Heart left ventricle (tissue), 16 donors: ENCODE measurements at places on chromosomes 2 and 18. TPM values are rescaled to one million over a fixed set of nuclear protein-coding genes. Genes with fewer than 3 reads are reported as not detected.

DNA sequence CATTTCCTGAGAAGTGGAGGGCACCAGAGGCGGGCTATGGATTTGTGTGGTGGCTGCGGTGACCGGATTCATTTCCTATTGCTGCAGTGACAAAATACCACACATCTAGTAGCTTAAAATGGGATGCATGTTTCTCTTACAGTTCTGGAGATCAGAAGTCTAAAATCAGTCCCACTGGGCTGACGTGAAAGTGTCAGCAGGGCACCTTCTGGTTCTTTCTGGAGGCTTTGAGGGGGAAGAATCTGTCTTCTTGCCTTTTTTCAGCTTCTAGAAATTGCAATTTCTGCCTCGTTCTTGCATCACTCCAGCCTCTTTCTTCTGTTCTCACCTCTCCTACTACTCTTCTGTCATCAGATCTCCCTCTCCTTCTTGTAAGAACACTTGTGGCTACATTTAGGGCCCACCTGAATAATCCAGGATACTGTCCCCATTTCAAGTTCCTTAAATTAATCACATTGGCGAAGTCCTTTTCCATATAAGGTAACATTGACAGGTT lies 111.2 kb downstream of the MARCHF4 start:
- no peak for DNase-seq

DNA sequence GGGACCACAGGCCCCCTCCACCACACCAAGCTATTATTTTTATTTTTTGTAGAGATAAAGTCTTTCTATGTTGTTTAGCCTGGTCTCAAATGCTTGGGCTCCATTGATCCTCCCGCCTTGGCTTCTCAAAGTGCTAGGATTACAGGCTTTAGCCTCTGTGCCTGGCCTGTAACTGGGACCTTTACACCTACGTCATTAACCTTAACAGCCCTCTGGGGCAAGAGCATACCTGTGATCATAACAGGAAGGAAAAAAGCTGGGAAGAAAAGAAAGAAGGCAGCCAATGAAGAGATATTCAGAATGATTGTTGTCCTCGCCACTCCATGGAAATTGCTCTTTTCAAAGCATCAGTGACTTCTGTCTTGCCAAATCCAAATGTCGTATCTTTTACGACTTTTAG lies 338.2 kb downstream of the LRRTM1 start:
- DNase-seq = no peak

DNA sequence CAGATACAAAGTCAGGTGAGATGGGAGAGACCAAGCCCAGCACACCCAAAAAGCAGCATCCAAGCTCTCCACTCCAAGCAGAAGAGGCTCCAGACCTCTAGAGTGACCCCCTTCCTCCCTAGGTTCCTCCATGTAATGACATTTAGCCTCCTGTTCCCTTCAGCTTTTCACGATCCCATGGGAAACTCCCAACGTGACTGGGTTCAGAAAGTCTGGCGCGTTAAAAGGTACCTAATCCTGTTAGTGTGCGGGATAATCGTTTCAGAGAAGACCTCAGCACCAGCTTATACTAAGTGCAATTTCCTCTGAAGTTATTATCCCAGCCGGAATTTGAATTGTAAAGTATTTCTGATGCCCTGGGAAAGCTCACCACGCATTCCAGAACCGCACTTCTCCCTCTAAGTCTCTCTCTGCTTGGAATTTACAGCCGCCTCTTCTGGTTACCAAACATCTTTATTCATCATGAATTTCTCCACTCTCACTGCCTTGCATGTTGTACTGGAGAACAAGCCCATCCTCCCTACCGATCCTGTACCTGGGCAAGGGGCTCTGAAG lies 46.9 kb downstream of the CCBE1 start:
- no peak for DNase-seq

GRCh38 chr2:75892490-75892889 lies 181.8 kb upstream of the GCFC2 start:
- DNase-seq = no peak

DNA sequence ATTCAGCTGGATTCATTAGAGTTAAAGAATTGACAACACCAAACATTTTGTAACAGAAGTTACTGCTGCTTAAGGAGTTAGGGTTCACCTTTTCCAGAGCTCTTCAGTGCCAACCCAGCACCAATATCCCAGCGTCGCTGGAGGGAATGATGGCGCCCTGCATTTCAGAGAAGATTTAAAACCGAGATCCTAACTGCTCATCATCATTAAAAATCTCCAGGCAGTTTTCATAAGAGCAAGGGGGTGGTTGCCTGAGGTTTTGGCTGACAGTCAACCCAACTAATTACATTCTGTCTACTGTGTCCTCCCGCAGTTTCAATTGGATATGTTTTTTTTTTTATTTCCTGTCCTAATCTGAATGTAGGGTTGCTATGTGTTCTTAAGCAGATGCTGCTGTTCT lies 509.6 kb upstream of the TCF4 start:
- no peak for DNase-seq

DNA sequence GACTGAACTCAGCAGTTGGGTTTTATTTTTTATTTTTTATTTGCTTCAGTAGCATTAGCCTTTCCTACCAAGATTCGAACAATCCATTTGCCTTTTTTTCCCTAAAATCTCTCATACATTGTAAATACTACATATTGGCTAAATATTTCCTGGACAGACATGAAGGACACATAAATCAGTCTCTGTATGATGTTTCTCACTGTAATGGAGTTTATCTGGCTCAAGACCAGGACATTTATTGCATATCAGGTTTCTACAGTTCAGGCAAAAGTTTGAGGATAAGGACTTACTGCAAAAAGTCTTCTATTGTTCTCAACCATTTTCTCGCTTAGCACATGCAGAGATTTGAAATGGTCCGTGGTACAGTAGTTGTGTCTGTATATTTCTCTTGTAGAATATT lies 3.3 kb downstream of the CLUL1 start:
- no peak for DNase-seq

DNA sequence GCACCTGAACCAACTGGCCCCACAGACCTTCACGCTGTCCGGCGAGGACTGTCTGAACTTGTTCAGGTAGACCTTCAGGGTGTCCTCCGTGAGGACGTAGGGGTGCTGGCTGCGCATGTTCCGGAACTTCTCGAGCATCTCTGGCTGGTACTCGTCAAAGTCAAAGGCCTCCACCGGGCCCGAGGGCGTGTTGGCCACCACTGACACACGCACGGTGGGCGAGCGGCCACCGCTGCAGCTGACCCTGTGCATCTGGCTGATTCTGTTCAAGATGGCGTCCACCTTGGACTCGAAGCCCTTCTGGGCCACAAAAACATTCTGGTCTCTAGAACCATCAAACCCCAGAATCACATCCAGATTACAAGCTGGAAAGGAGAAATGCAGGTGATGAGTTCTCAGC lies 48.3 kb downstream of the COL6A3 start:
- DNase-seq = no peak

DNA sequence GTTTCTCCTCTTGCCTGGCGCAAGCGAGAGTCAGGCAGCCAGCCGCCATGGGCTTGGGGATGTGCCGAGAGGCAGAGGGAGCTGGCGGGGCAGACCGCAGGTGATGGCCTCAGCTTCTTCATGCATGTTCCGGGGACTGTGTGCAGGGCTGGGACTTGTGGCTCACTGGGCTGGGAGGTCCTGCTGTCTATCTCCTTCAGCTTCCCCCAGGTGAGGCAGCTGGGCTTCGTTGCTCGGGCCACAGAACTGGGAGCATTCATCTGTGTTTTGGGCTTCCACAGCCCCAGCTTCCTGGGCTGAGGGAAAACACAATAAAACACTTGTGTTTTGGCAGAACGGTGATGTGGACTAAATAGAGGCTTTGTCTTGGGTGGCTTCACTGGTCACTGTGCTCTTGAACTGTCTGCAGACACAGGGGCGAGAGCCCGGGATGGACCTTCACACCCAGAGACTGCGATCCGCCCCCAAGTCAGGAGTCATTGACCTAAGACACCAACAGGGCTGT lies 93.5 kb downstream of the DYSF start:
- DNase-seq = no peak

Gene ZSWIM2
- polyA plus RNA-seq = not detected
